ENCODE measurements at places on chromosomes 4 and X.

DNA sequence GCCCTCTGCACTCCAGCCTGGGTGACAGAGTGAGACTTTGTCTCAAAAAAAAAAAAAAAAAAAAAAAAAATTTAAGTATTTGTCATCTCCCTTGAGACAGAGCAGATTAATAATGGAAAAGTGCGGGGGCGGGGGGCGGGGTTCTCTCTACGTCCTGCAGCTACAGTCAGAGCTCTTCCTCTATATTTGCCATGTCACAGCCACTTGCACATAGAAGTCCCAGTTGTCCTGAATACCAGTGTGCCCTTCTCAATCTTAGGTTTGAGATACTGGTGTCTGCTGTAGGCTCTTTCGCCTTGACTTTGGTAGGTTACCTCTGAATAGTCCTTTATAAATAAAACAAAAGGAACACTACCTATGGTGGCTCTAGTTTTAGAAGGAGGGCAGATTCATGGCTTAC, 237.8 kb upstream of the PGRMC2 start:
- DNase-seq: no peak

DNA sequence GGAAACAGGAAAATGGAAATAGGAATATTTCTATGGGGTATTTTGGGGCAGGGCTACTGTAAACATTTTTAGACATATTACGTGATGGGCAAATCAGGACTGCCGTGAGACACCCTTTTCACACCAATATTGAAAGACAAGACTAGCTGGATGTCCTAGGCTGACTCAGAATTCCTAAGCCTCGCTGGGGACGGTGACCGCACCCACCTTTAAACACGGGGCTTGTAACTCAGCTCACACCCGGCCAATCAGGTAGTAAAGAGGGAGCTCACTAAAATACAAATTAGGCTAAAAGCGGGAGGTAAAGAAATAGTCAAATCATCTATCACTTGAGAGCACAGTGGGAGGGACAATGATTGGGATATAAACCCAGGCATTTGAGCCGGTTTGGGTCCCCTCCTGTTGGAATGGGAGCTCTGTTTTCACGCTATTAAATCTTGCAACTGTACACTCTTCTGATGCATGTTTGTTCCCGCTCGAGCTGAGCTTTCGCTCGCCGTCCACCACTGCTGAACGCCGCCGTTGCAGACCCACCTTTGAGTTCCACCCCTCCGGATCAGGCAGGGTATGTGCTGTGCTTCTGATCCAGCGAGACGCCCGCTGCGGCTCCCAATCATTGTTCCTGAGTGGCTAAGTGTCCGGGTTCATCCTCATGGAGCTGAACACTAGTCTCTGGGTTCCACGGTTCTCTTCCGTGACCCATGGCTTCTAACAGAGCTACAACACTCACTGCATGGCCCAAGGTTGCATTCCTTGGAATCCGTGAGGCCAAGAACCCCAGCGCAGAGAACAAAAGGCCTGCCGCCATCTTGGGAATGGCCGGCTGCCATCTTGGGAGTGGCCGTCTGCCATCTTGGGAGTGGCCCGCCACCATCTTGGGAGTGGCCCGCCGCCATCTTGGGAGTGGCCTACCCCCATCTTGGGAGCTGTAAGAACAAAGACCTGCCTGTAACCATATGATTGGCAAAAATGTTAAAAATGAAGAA, 152.6 kb downstream of the CRLF2 start:
- no peak for DNase-seq

- DNase-seq: no peak
Measured at GRCh38 chrX:100695302-100695701, 36.6 kb downstream of the SYTL4 start.

- no peak for DNase-seq
Measured at GRCh38 chr4:6362896-6363295, 93.2 kb downstream of the WFS1 start.

GRCh38 chrX:2576793-2577192, 76.0 kb upstream of the DHRSX start:
- DNase-seq: no peak
